ENCODE measurements at places on chromosomes 6 and 20.

DNA sequence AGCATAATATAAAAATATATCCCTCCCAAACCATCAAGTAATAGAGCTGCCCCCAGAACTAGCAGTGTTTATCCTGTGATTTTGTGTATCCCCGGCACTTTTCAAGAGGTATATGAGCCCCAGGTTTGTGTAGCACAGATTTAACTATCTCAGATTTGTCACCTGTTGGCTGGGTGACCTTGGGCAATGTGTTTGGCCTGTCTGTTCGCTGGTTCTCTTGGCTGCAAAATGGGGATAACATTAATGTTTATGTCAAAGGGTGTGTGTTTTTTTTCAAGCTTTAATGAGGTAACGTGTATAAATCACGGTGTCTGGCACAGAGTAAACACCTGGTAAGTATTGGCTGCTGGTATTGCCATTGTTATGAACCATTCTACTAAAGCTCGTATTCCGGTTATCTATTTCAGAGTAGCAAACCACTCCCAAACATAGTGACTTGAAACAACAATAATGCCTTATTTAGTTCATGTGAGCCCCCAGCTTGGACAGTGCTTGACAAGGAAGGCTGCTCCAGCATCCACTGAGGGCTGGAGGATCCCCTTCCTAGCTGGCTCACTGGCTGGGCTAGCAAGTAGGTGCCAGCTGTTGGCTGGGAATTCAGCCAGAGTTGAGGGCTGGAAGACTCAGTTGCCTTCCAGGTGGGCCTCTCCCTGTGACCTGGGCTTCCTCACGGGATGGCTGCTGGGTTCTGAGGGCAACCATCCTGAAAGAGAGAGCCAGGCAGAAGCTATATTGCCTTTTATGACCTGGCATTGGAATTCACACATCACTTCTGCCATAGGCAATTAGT, 36.2 kb downstream of the PDRG1 start:
- no peak for DNase-seq

GRCh38 chr20:11222243-11222642, 548.4 kb upstream of the JAG1 start:
- no peak for DNase-seq

DNA sequence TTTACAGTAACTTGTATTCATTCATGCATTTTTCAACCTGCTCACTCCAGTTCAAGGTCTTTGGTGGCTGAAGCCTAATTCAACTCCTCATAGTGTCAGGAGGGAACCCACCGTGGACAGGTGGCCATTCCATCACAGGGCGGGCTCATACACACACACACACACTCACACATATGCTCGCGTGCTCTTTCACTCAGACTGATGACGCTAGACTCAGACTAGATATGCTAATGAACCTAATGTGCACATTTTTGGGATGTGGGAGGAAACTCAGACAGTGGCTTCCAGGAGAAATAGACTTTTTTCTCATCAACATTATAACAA, 56.7 kb downstream of the TRIM27 start:
- DNase-seq, result no peak

DNA sequence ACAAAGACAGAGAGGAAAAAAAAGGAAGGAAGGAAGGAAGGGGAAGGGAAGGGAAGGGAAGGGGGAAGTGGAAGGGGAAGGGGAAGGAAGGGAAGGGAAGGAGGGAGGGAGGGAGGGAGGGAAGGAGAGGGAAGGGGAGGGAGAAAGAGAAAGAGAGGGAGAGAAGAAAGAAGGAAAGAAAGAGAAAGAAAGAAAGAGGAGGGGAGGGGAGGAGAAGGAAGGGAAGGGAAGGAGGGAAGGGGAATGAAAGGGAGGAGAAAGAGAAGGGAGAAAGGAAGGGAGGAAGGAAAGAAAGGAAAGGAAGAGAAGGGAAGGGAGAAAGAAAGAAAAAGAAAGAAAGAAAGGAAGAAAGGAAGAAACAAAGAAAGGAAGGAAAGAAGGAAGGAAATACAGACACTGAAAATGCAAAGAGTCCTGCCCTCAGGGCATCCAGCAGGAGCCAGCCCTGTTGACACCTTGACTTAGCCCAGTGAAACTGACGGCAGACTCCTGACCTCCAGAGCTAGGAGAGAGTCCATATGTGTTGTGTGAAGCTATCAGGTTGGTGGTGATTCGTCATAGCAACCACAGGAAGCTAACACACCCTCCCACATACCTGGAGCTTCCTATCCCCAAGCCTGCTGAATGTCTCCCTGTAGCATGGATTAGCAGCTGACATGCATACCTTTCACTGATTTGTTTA, 58.7 kb upstream of the SULF2 start:
- DNase-seq, result no peak

DNA sequence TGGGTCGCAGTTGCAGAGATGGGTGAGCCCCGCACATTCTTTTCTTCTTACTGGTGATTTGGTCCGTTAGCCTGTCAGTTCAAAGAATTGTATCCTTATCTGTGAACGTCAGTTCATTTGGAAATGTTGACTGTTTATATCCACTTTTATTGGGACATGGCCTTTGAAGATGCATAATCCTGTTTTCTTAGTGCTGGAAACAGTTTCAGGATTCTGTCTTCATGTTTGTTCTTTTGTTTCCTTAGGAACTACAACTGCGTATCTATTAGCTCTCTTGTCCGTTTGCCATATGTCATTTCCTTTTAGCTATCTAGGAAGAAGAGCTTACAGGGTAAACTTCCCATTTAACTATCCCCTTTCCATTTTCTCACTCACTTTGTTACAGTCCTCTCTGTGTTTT, 35.0 kb upstream of the TULP1 start:
- no peak for DNase-seq

GRCh38 chr20:63373996-63374395, 12.8 kb upstream of the CHRNA4 start:
- DNase-seq, result no peak

All from nephron progenitor cell (in vitro differentiated cells).